Naive thymus-derived CD4-positive, alpha-beta T cell (primary cell): ENCODE measurements at places on chromosomes 4 and X.

- DNase-seq: no peak
These were observed 24.7 kb upstream of the NEUROG2 start for GRCh38 chr4:112540695-112541094.

GRCh38 chr4:68176904-68177303, 47.2 kb upstream of the TMPRSS11F start:
- DNase-seq: no peak

- no peak for DNase-seq
These were observed 232.4 kb downstream of the DCTD start for GRCh38 chr4:182684796-182685195.

DNA sequence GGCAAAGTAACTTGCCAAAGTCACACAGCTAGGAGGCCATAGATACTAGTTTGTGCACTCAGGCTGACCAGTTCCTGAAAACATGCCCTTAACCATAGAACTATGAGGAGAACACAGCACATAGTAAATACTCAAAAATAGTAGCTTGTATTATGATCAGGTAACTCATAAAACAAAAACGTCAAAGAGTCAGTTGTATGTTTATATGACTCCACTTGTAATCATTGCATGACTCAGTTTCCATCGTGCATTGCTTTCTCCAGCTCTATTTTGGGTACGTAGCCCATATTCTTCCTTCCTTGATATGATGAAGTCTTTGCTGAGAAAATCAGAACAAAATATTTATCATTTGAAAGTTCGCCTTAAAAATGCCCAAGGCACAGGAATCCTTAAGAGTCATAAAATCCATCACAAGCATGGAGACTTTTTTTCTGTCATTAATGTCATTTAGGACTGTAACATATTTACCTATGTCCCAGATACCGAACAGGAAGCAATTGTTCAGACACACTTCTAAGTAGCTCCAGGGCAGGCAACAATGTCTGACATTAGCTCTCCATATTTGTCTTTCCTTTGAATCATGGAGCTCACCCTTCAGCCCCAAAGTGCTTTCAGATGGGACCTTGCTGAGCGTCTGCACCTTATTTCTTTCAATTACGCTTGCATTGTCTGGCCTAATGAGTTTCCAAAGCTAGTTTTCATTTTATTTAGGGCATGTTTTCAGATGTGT, 11.2 kb upstream of the MID1 start:
- DNase-seq: no peak
